ENCODE measurements at places on chromosomes 2 and 18.

GRCh38 chr2:181004647-181005325, 24.4 kb downstream of the UBE2E3 start:
- no peak for DNase-seq

DNA sequence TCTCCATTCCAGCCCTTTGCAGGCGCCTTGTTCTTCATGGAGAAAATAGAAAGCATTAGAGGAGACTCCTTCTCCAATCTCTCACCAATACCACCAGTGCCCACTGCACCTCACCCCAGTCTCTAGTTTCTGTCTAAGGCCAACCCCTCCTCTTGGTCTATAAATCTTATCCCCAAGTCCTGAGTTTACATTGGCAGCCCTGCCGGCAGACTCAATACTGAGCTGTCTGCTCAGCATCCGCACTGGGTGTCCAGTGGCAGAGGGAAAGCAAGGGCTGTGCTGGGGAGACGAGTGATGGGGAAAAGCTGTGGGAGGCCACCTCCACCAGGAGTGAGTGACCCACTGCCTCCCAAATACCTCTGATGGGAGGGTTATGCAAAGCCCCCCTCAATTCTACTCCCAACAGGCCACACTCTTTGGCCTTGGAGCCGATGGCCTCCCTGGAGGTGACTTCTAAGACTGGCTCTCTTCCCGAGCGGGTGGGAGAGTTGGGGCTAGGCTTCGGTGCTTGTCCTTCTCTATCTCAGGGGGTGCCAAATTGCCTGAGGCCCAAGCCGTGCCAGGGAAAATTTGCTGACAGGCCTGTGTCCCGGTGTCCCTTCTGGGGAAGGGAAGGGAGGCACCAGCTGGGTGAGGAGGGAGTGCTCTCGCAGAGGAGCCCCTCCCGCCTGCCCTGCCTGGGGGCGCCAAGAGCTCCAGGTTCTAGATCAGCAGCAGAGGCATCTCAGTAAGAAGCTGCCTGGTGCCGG, 165.2 kb upstream of the MSH6 start:
- DNase-seq = no peak

- DNase-seq = no peak
Measured at GRCh38 chr2:238689331-238689730, 158.6 kb upstream of the TWIST2 start.

DNA sequence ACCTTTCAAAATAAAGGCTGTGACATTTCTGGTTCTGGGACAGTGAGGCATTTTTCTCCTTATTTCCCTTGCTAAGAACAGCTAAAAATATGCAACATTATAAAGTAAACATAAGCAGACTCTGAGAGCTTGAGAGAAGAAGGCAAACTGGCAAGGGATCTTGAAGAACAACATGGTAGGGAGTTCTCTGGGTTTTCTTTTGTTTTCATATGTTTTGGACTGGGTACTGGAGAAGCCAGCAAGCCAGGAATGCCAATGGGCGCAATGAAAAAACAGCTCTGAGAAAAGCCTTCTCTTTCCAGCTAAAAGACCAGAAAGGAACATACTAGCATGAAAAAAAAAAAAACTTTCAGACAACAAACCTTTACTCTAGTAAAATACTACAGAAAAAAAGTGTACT, 351.4 kb upstream of the HS6ST1 start:
- DNase-seq = no peak

- DNase-seq = no peak
Measured at GRCh38 chr2:130765464-130765863, 10.1 kb downstream of the AMER3 start.

DNA sequence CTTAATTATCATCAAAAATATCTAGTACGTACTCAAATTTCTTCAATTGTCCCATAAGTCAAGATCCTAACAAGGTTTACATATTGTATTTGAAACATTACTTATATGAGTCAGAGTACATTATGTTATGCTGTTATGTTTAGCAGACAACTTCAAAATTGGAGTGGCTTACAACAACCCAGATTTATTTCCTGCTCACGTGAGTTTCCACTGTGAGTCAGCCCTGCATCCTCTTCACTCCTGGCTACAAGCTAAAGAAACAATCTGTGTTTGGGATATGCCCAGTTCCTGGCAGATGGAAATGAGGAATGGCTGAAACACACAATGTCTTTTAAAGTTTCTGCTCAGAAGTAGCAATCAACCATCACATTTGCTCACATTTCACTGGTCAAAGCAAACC, 31.5 kb upstream of the TANC1 start:
- DNase-seq = no peak

DNA sequence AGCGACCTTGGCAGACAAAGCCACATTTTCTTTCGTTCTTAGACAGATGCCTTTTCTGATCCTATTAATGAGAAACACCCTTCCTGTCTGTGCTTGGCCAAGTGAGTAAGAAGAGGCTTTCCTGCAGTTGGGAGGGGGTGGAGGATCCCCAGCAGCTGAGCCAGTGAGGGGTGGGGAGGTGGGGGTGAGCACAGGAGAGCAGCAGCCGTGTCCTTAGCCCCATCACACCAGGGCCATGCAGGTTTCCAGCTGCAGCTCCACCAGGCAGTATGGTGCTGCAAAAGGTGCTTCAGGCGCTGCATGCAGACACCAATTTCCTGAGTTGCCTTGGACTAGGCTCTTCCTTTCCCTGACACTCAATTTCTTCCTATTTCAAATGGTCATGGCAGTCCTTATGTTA, 123.3 kb upstream of the SIX2 start:
- DNase-seq = no peak

GRCh38 chr18:56097621-56098020, 509.6 kb upstream of the TCF4 start:
- DNase-seq = no peak

DNA sequence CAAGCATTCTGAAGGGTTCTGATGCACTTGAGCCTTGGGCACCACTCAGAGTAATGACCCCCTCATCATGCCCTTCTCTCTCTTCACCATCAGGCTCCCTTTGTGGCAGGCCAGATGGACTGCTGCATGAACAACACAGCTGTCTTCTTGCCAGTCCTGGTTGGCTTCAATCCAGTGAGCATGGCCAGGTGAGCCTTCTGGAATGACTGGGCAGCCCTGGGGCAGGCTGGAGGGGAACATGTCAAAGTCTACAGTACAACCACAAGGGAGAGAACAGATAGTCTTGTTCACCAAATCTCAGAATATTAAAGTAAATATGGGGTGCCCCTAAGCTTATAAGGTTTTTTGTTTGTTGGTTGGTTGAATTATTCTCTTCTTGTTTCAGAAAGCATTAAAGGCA, 4.4 kb downstream of the GCKR start:
- DNase-seq = no peak

- no peak for DNase-seq
Measured at GRCh38 chr18:48687346-48688042, 148.7 kb downstream of the CTIF start.

- DNase-seq = no peak
Measured at GRCh38 chr2:112605926-112606325, 21.5 kb downstream of the CHCHD5 start.

DNA sequence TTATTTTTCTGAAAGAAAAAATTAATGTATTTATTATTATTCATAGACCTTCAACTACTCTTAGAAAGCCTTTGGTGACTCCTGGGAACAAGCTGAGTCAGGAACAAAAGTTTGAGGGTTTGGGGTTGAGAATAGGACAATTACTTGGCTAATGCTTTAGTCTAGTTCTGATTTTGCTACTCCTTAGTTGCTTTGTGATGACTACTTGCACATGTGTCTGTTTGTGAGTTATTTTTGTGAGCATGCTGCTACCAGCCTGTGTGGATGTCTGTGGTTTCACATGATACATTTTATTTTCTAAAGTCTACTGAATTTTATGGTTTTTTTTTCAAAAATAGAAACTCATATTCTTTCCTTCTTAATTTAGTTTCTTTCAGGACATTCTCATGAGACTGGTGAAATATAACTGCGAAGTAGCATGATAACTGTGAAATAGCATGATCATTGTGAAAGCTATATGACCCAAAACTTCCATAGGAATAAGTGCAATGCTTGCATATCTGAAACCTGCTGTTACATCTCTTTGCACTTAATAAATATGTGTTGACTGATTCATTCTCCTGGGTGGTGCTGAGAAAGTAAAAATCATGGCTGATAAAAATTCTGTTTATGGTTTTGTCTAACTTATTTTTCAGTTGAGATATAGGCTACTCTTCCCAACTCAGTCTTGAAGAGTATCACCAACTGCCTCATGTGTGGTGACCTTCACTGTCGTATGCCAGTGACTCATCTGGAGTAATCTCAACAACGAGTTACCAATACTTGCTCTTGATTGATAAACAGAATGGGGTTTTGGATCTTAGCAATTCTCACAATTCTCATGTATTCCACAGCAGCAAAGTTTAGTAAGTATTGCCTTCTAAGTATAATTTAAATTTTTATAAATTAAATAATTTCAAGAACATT, 17.9 kb upstream of the IL18R1 start:
- no peak for DNase-seq

DNA sequence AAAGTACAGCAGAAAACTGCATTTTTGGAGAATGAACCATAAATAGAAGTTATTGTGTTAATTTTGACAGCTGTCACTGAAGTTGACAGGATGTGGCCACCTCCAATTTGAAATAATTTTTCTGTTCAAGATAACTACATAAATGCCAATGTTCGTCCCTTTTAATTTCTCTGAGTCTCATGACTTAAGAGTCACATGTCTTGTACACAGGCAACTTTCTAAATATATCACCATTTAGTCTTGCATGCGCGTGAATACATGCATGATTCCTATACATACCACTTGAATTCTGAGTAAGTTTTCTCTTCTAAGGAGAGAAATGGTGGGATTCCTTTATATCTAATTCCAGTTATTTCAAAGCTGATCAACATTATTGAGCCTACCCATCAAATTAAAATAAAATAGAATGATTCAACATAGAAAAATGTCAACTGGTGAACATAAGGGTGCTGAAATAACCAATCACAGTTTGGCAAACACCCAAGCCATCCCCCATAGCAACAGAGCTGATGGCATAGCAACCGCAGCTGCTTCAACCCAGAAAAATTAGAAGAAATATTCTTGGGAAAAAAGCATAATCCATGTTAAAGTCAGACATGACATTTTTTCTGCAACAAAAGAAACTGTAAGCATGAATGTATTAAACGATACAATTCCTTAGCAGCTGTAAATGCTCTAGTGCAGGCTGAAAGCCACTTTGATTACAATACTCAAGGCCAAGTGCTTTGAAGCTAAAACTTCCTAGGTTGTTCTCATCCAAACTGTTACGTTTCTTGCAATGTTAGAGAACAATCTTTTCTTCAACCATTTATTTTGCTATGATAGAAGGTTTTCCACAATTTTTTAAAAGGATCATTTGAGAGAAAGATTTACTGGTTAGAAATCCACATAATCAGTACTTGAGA, 282.7 kb downstream of the DLGAP1 start:
- DNase-seq = no peak

DNA sequence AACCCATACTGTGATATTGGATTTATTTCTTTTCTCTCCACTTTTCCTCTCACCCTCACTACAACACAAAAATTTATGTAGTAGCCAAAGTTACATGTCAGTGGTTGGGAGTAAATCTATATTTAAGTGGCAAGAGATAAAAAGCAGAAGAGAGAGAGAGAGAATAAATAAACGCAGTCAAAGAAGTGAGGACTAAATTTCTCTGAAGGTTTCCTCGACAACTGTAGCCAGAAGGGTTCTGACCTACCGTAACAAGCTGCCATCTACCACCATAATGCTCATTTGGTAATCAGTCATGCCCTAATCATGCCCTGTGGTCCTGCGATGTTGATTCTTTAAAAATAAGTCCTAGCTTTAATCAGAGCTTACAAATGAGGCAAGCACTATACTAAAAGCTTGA, 9.1 kb downstream of the ARHGAP28 start:
- DNase-seq = no peak

GRCh38 chr18:5295231-5295920, at the start of gene ZBTB14:
Gene ZBTB14, minus strand, starts transcription at chr18:5295726. Its CDS starts 2,480 bp downstream, at chr18:5293246.
- peak; percentile 64 for DNase-seq

DNA sequence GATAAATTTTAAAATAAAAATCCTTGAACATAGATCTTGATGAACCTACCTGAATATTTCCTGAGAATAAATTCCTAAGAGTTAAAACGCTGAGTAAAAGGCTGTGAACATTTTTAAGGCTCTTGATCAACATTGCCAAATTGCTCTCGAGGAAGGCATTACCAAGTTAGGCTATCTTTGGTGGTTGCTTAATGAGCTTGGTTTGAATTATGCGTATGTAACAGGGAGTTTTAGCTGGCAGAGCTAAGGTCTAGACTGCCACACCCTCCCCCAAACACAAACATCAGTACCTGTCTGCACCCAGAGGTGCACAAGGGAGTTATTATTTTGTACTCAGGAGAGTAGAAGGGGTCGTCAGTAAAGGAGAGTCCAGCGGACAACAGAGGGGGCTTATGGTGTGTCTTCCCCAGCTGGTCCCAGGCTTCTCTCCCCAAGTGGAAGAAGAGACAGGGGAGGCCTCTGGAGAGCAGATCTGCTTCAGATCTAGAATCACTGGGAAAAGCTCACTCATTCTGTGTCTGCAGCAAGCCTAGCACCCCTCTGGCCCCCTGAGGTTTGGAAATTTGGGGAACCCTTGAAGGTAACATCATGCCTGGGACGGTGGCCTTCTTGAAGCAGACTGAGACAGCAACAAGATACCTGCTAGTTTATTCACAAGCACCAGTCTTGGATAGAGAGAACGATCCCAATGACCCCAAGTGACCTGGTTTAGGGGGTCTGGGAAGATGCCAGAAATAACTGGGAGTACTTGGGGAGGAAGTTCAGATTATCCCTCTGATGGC, 197.2 kb upstream of the ID2 start:
- no peak for DNase-seq

- DNase-seq = no peak
Measured at GRCh38 chr2:72062336-72062735, 85.3 kb downstream of the CYP26B1 start.

GRCh38 chr2:195734395-195734794, 77.4 kb downstream of the SLC39A10 start:
- no peak for DNase-seq

GRCh38 chr2:173599821-173600359, 245.2 kb downstream of the CDCA7 start:
- no peak for DNase-seq

- DNase-seq = no peak
Measured at GRCh38 chr18:58087928-58088690, 44.1 kb downstream of the NEDD4L start.

DNA sequence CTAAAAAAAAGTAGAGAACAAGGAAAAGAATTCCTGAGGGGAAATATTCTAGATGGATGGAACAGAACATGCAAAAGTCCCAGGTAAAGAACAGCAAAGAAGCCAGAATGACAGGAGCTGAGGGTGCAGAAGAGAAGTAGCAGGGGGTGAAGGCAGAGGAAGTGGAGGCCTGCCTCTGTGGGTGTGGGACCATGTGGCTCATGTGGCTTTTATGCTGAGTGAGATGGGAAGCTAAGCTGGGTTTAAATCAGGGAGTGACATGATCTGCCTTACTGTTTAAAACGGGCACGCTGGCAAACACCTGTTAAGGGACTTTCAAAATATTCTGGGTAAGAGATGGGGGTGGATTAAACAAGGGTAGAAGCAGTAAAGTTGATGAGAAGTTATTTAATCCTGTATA, 40.0 kb downstream of the GKN2 start:
- peak; percentile 27 for DNase-seq

Measured in activated effector memory CD4-positive, alpha-beta T cell treated with Interleukin-2 at 50 U/mL for 16 hours (primary cell).